ENCODE measurements at places on chromosomes 4 and X.

- DNase-seq, result no peak
Observed at GRCh38 chrX:124217304-124218251, 114.9 kb upstream of the TEX13D start.

DNA sequence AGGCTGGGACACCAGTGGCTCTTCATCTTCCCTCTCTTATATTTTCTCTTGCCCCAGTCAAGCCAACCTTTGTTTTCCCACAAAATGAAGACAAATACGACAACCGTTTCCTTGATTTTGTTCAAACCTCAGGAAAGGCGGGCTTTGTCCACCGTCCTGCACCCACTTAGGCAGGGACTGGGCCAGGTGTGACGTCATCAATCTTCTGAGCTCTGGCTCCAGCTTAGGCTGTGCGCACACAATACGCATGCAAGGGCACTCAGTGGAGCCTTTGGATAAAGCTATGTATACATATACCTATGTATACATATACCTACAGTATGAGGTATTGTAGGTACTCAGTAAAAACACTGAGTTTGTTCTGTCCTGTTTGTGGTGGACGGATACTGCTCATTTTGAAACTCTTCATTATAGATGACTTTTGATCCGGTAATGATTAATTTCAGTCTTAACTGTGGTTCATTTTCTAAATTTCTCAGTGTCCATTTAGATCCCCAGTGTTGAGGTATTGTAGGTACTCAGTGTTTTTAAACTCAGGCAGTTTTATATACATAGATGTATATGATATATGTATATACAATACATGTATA lies 194.9 kb downstream of the MGST2 start:
- no peak for DNase-seq

DNA sequence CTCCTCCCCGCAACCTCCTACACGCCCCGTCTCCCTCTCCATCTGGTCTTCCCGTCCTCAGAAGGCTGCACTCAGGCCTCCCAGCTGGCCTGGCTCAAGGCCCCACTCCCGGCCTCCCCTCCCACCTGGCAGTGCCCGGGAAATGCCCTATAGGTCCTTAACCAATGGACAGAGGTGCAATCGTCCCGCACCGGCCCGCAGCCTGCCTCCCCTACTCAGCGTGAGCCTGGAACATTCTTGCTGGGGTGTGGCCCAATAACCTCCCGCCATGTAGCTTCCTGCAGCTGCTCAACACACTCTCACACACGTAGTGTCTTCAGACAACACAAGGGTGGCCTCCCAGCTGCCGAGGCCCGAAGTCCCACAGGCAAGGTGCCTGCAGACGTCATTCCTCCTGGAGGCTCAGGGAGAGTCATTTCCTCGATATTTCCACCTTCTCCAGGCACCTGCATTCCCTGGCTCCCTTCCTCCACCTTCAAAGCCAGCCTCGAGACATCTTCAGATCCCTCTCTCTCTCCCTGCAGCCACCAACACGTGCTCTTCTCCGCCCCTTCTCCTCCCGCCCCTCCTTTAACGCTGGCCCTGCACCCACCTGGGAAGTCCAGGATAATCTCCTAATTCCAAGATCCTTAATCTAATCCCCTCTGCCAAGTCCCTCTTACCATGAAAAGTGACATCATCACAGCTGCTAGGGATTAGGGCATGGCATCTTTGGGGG lies 56.2 kb downstream of the ADRA2C start:
- no peak for DNase-seq

DNA sequence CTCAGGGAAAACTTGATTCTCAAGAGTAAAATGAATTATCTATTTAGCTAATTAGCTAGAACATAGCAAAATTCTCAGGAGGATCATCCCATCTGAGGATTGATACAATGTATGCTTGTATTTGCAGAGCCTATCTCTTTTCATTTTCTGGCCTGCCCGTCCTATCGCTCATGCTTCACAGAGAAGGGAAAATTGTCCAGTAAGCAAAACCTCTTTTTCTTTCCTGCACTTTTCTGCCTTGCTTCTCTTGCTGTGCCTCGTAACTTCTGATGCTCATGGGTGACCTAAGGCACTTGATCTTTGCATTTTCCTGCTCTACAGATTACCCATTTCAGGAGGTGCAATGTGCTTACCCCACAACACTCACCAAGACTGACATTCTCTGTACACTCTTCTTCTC lies 88.1 kb downstream of the GBA3 start:
- no peak for DNase-seq

DNA sequence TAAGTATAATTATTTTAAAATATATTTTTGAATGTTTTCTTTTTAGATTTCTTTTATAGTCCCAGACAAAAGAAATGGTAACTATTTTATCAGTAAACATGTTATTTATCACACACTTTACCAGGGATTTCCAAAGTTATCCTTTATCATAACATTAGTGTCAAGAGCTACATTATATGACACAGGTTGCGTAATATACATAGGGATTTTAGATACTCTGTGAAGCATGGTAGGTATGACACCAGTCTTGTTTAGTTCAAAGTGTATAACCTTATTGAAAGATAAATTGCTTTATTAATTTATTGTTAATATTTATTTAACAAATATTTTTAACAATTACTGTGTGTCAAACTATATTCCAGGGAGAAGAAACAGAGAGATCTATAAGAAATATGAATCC lies 163.3 kb upstream of the PABPC4L start:
- no peak for DNase-seq

GRCh38 chr4:10395971-10396580 lies 61.1 kb downstream of the ZNF518B start:
- no peak for DNase-seq
